AG09319 (cell line): ENCODE measurements at places on chromosomes 11 and 22.

DNA sequence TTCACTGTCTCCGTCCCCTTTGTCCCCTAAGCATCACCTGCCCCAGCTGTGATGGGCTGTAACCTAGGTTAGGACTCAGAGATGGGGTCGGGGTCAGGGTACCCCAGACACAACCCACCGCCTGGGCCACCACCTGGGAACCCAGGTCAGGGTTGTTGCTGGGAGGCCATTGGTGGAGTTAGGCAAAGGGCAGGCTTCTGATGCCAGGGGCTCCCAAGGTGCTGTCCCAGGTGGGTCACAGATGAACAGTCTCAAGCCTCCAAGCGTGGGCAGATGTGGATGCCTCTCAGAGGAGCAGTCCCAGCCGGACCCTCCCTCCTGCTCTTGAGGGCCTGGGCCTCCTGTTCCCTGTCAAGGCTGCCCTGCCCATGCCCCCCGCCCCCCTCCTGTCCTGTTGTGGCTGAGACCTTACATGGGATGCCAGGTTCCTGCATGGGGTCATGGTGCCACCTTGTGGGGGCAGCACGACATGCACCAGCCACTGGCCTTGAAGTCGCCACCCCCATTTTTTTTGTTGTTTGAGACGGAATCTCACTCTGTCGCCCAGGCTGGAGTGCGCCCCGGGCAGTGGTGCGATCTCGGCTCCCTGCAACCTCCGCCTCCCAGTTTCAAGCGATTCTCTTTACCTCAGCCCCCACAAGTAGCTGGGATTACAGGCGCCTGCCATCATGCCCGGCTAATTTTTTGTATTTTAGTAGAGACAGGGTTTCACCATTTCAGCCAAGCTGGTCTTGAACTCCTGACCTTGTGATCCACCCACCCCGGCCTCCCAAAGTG, 12.1 kb downstream of the GATD1 start:
- no peak for DNase-seq

- DNase-seq = no peak
Observed at GRCh38 chr11:79220171-79220570, 220.7 kb downstream of the TENM4 start.

GRCh38 chr22:49152939-49153770, 674.5 kb downstream of the BRD1 start:
- no peak for DNase-seq

GRCh38 chr22:44730490-44731356, 21.7 kb upstream of the ARHGAP8 start:
- DNase-seq = no peak

- no peak for DNase-seq
Observed at GRCh38 chr11:106378513-106379179, 301.2 kb downstream of the AASDHPPT start.

DNA sequence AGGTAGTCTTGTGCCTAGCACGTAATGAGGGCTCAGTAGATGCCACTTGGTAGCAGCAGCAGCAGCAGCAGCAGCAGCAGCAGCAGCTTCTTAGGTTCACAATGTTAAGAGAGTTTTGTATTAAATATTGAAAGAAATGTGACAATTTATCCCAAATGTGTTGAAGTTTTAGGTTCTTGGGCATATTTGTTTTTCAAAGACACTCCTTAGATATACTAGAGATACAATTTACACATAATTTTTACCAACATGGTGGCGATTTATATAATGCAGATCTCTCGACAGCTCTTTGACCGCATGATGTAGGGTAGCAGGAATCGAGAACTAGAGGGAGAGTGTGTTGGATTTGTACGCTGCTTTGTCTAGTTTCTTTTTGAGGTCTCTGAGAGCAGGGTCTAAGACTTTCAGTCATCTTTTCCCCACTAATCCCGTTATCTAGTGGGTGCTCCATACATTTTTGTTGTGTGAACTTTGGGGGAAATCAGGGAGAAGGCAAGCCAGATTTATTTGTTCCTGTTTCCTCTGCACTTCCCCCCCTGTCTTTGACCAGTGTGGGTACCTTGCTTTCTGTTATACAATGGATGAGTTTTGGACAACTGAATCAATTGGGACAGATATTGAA, 1.4 kb downstream of the FDX1 start:
- DNase-seq = no peak

GRCh38 chr22:38435010-38435409, 20.0 kb downstream of the KCNJ4 start:
- no peak for DNase-seq

- DNase-seq = no peak
Observed at GRCh38 chr22:44205516-44206329, 25.0 kb downstream of the PARVG start.

- peak; percentile 29 for DNase-seq
Observed at GRCh38 chr11:126561327-126561893, 205.9 kb downstream of the ST3GAL4 start.

GRCh38 chr11:7689239-7689638, 15.9 kb upstream of the CYB5R2 start:
- DNase-seq = no peak

- DNase-seq = no peak
Observed at GRCh38 chr11:86230179-86230804, 14.3 kb upstream of the EED start.

GRCh38 chr11:77558380-77558779, 31.4 kb upstream of the AQP11 start:
- no peak for DNase-seq

- DNase-seq = no peak
Observed at GRCh38 chr22:50308597-50308935, 1.1 kb upstream of the PLXNB2 start.

- peak; percentile 72 for DNase-seq
Observed at GRCh38 chr11:61963282-61964057, 4.0 kb downstream of the FTH1 start.

DNA sequence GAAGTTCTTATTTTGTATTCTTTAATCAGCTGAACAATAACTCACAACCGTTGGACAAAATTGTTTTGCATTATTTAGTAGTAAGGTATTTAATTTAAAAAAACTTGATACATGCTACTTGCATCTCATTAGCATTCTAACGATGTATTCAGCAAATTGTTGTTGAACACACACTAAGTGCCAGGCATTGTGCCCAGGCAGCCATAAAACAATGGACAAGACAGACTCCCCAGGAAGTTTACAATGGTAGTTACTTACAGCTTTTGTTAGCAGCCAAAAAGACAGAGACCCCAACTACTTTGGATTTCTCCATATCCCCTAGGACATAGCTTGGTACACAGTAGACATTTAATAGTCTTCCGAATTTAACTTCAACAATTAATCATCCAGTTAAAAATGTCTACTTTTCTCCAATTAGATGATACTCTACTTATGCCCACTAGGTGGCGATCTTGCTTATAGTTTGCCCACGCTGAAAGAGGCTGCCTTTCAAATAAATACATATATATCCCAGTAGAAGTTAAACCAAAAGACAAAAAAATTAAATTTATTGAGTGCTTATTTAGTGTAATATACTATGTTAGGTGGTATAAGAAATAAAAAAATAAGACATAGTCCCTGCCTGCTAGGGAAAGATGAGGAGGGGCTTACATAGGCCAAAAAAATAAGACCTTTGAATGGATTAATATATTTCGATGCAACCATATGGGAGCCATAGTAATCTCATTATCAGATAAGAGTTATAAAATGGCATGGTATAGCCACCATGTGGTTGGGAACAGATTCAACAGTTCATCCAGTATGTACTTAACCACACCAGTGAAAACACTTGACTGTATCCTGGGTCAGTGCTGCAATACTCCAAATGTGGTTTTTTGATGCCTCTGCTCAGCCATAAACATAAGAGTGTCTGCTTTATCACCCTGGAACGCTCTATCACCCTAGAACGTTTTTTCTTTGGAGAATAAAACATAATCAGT, 2.0 kb upstream of the FJX1 start:
- no peak for DNase-seq

- DNase-seq = no peak
Observed at GRCh38 chr11:115153135-115153534, 351.1 kb downstream of the CADM1 start.

DNA sequence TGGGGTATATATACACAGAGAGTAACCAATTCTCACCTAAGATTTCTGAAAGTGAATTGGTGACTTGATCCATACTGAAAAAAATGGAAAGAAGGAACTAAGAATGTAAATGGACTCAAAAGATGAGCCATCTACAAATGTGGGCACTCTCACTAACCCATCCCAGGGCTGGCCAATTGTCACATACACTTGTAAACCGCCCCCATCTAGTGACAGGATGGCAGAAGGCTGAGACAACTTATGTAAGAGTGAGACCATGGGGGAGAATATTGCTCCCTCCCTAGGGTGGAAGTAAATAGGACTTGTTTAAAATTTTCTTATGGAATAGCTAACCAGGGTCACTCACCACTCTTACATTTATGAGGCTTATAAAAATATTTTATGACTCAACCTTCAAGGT, 377.1 kb upstream of the ISX start:
- no peak for DNase-seq

GRCh38 chr11:108733479-108734116, 68.7 kb downstream of the DDX10 start:
- DNase-seq = no peak

DNA sequence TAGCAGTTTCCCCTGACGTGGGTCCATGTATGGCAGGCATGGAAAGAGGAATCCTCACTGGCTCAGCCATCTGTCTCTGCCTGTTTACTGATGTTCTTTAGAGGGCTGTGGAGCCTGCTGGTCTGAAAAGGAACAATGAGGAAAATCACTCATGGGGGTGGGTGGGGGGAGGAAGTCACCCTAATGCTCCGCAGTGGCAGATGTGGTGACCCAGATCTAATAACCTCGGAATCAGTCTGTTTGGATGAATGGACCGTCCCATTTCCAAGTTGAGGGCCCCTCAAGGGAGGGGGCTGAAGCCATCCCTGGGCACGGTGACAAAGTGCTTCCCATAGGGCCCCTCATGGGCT, 4.4 kb downstream of the BCR start:
- DNase-seq = no peak

- no peak for DNase-seq
Observed at GRCh38 chr22:30855677-30856518, 112.7 kb downstream of the MORC2 start.

DNA sequence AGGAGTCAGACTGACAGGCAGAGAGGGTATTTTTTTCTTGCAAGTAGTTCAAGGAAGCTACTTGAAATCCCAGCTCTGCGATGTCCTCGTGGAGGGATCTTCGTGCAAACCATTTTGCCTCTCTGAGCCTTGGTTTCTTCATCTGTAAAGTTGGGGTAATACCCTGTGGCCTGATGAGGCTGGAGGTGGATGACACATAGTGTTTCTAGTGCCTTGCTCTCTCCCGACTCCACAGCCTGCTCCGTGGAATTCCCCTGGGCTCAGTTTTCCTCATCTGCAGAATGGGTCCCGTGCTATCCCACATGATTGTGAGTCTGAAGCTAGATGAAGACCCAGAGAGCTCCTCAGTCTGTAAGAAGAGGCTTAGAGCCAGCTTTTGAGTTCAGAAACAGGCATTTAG, 32.7 kb downstream of the DAGLA start:
- no peak for DNase-seq

DNA sequence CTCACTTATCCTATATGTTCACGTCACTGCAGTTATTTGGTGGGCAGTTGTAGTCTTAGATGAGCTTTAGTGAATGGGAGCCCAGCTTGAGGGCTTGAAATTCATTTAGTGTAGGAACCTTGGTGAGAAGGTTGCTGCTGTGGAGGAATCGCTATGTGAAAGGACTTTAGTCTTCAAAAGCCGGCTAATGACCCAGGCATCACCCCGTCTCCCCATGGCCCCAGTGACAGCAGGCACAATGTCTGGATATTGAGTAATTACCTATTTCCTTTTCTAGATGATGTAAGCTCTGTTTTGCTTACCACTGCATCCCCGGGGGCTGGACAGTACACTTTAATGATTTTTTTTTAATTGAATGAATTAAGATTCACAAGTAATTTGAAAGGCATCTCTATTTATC, 283.2 kb downstream of the ST3GAL4 start:
- no peak for DNase-seq

- no peak for DNase-seq
Observed at GRCh38 chr11:125892071-125892470, 4.6 kb downstream of the HYLS1 start.

DNA sequence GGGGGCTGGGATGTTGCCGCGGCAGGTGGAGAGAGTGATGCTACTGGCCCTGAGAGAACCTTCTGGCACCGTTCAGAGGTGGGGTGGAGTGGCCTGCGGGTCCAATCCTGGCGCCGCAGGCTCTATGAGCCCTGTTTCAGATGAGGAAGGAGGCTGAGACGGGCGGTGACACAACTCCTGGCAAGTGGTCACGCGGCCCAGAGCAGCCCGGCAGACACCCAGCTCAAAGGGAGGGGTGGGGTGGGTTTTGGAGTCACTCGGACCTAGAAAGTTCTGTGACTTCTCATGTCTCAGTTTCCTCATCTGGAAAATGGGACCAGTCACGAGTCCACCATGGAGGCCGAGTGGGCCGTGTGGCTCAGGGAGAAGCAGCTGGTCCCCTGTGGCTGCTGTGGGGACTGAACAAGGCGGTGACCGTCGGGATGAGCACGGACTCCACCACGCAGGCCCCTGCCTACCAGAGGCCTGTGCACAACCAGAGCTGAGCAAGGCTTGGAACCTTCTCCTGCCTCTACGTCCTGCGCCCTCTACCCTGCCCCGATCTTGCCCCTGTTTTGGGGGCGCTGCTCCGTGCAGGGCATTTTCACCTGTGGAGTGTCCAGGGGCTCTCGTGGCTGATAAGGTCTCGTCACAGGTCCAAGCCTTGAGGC, 3.7 kb downstream of the TSPO start:
- no peak for DNase-seq

DNA sequence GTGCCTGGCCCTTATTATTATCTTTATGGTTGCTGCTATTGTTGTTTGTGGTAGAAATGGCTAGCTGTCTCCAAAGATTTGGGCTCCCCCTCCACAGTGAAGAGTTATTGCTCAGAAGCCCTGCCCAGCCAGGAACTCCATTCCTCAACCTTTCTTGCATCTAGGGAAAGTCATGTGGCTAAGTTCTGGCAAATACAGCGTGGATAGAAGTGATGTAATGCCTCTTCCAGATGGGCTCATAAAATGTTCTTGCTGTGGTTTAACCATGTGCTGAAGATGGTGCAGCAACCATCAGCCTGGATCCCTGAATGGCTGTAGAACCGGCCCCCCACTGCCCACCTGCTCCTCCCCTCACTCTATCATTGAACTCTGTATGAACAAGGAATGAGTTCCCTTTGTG, 203.5 kb upstream of the E2F8 start:
- no peak for DNase-seq

- DNase-seq = peak; percentile 37
Observed at GRCh38 chr11:9953994-9954626, 290.2 kb downstream of the SWAP70 start.

DNA sequence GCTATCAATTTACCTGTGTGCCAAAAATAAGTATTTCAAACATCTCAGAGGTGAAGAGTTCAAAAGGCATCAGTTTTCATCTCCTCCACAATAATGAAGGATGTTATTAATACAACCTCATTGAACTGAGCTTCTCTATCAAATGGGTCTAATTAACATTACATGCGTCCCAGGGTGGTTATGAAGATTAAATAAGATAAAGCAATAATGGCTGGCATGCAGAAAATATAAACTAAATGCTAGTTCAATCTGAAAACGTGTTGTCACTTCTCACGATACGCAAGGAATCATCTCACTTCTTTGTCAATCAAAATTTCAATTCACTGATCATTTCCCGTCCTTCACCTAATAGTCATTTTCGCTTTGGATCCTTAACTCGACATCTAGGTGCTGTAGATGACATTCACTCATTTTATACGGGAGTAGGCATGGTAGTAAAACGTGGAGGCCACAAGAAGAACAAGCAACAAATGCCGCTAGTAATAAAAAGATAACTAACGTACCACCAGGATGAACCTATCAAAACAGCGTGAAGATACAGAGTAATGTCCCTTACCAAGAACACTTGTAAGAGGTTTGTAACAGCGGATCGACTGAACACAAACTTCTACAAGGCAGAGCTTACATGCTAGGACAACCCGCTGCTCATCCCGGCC, 918 bp downstream of the CHORDC1 start:
- no peak for DNase-seq
